ENCODE measurements at places on chromosomes 1 and 21. TPM values are rescaled to one million over a fixed set of nuclear protein-coding genes. Genes with fewer than 3 reads are reported as not detected.

DNA sequence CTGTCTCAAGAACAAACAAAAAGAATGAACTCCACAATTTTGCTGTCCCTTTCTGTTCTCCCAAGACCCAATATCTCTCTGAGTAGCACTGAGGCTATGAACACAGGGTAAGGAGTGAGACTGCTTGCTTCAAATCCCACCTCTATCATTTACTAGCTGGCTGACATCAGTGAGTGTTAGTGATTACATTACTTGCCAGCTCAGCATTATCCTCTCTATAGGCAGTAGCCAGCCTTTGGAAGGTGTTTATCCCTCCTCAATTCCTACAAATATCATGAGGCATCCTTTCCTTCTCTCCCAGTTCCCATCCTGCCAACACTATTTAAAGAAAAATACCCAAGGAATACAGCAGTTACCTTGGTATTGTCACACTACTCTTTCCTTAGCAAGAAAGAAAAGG, 3.0 kb downstream of the PIK3C2B start:
- DNase-seq, result no peak

GRCh38 chr1:229536982-229537381, 21.5 kb downstream of the ABCB10 start:
- DNase-seq, result no peak

- no peak for DNase-seq
These were observed 8.9 kb upstream of the ITLN2 start for GRCh38 chr1:160963521-160963920.

DNA sequence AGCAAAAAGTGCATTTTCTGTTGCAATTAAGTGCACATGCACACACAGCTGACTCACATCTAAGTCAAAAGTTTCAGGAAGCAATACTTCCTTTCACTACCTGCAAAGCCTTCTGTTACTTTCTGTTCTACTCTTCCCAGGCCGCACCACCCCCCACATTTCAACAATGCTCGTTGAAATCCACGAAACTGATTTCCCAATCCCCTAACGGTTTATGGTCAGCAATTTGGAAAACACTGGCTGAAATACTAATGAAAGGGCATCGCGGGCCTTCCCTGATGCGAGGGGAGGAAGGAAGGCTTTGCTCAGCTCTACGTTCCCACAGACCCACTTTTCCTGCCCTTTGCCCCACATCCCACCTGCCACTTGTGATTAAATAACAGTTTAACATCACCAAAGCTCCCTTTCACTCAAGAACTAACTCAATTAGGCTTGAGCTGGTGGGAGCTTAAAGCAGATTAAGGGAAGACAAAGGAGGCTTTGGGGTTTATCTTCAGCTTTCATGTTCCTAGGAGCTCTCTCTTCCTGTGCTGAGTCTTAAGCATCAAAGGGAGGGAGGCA, 243.2 kb upstream of the RAB4A start:
- DNase-seq, result no peak

C1QC gene
- 2.2 TPM for total RNA-seq

S100A7 gene
- total RNA-seq, result not detected

INSRR gene
- total RNA-seq, result 0.29 TPM

DNA sequence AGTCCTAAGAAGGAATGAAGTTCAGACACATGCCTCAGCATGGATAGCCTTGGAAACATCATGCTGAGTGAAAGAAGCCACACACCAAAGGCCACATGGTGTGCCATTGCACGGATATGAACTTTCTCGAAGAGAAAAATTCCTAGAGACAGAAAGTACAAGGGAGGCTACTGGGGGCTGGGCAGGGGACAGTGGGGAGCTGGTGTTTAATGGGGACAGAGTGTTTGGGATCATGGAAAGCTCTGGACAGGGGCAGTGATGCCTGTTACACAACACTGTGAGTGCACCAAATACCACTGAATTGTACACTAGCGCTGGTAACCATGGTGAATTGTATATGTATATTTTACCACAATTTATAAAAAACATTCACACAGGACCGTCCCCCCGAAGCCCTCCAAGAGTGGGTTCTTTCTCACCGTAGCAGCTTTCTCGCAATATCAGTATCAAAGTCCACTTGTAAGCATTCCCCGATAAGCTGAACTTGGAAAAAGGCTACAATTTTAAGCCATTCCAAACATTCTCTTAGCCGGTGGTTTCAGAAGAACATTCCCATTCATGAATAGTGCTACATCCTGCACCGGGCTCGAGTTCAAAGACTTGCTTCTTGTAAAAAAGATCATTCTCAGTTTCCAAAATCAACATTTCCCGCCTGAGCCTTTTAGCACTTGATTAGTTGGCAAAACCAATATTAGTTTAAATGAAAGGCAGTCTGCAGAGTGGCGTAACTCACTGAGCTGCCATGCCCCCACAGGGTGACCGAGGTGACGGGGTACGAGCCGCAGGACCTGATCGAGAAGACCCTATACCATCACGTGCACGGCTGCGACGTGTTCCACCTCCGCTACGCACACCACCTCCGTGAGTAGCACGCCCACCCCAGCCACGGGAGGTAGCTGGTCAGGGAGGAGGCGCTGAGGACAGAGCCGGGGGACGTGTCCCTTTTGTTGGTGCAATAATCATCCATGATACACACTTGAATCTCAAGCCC, 31.7 kb downstream of the SIM2 start:
- DNase-seq, result no peak

- no peak for DNase-seq
These were observed 155.9 kb upstream of the HMCN1 start for GRCh38 chr1:185578293-185578692.

- DNase-seq, result no peak
These were observed 542 bp downstream of the GAS5 start for GRCh38 chr1:173867141-173867752.

GRCh38 chr1:243421784-243422183, 165.9 kb downstream of the SDCCAG8 start:
- no peak for DNase-seq

PTPN22 gene
- total RNA-seq, result 1.1 TPM

DNA sequence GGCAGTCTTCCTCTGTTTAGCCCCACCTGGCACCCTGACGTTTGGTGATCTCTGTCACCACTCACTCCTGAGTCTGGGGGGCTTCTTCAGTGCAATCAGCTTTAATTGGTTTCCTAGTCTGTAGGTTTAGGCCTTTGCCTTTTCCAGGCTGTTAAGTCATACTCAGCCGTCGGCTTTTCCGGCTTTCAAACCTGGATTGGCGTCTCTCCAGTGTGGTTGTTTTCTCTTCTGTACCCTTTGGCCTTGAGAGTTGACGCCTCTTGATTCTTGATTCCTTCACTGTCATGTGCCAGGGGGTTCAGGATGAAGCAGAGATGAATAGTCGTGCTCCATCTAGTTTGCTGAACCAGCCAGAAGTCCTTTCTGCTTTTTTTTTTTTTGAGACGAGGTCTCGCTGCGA, 24.9 kb downstream of the NCMAP start:
- no peak for DNase-seq

LCE1D gene
- total RNA-seq, result not detected

NEXN gene
- 7.7 TPM for total RNA-seq

- no peak for DNase-seq
These were observed 63.9 kb downstream of the MAP3K7CL start for GRCh38 chr21:29194342-29194741.

SLC2A5 gene
- 22.4 TPM for total RNA-seq

DNA sequence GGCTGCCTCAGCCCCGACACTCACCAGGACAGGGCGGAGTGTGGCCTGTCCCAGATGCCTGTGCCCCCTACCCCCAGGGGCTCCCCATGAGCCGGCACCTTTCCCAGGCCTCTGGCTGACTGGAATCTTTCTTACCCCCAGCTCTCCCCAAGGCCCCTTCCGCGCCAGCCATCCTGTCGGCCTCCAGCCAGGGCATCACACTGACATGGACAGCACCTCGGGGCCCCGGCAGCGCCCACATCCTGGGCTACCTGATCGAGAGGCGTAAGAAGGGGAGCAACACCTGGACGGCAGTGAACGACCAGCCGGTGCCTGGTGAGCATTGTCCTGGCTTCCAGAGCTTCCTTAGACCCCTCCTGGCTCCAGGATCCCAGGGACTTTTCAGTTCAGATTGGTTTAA, 26.5 kb downstream of the IGFN1 start:
- no peak for DNase-seq

DNA sequence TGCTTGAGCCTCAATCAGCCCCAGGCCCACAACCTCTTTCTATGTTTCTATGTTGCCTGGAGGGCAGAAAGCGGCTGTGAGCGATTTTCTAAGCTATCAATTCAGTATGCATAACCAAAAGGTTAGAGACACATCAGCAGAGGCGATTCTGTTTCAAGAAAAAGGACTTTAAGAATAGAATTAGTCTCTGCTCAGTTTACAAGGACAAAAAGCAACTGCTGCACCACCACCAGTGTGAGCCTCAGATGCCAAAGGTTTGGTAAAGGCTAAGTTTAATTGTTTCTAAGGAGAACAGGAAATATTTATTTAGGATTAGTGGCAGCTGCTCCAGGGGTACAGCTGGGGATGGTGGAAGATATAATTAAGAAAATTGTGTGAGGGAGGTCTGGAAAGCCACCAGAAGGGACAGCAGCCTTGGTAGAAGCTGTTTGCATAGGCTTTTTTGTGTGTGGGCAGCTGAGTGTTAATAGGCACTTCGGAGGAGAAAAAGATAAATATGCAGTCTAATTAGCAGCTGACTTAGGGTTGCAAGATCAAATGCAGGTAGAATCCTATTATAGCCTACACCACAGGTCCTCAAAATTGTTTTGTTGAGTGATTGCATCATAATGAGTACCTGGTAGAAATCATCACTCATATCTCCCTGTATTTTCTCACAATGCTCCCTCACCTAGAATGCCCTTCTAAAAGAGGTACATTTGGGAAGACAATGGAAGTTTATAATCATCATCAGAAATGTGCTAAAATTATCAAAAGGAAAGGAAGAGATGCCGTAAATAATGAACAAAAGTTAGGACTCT, 35.8 kb downstream of the ZC3H11B start:
- DNase-seq, result peak; percentile 32

- DNase-seq, result peak; percentile 91
These were observed 37.2 kb upstream of the ETS2 start for GRCh38 chr21:38768471-38769063.
